ENCODE measurements at places on chromosomes 6 and 20.

- no peaks in the 10 kb centered on the region for H3K27me3 ChIP-seq
- no peaks in the 10 kb centered on the region for H3K4me1 ChIP-seq
- no peak overlapping the region for H3K27ac ChIP-seq
These were observed 8.8 kb upstream of the NHSL1 start for GRCh38 chr6:138507977-138508675.

- H3K27ac ChIP-seq = no peak within 1 kb of the TSS
- H3K27me3 ChIP-seq = peaks cover 84% of the 10 kb centered on the region
- no peaks in the 10 kb centered on the region for H3K36me3 ChIP-seq
- DNase-seq = no peak
- H3K4me1 ChIP-seq = no peaks in the 10 kb centered on the region
These were observed at the start of gene PHACTR3 for GRCh38 chr20:59603781-59604541. TSS of gene PHACTR3 (plus strand) at chr20:59604540. CDS start at chr20:59605015, 475 bp downstream.

DNA sequence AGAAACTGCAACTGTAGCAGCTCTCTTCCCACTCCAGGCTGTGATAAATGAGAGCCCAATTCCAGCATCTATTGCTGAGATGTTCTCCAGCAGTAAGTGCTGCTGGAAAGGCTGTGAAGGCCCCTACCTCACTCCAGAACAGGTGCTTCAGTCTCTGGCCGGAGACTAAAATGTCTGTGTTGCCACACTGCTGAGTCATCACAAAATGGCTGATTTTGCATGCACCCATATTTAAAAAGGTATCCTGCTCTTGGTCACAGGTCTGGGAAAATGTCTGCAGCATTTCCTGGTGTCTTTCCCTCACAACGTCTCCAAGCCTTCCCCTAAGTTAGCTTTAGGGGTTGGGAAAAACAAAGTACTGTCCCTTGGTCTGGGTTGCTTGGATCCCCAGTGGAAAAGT lies 95.1 kb downstream of the TPBG start:
- no peak overlapping the region for H3K4me3 ChIP-seq
- peak overlapping the region; percentile 63 for H3K27ac ChIP-seq
- H3K36me3 ChIP-seq = no peaks in the 10 kb centered on the region
- DNase-seq = no peak
- no peaks in the 10 kb centered on the region for H3K27me3 ChIP-seq
- H3K4me1 ChIP-seq = peaks cover 25% of the 10 kb centered on the region

DNA sequence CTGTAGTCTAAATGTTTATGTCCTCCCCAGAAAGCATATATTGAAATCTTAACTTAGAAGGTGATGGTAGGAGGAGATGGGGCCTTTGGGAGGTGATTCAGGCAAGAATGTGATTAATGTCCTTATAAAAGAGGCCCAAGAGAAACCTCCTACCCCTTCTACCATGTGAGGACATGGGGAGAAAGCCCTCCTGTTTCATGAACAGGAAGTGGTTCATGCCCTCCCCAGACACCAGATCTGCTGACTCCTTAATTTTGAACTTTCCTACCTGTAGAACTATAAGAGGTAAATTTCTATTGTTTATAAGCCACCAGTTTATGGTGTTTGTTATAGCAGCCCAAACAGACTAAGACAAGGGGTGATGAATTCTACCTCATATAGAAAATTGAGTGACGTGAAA lies 8.7 kb upstream of the ECT2L start:
- H3K27me3 ChIP-seq = no peaks in the 10 kb centered on the region
- H3K4me3 ChIP-seq = no peak overlapping the region
- H3K4me1 ChIP-seq = no peaks in the 10 kb centered on the region
- no peak overlapping the region for H3K27ac ChIP-seq
- no peak for DNase-seq

DNA sequence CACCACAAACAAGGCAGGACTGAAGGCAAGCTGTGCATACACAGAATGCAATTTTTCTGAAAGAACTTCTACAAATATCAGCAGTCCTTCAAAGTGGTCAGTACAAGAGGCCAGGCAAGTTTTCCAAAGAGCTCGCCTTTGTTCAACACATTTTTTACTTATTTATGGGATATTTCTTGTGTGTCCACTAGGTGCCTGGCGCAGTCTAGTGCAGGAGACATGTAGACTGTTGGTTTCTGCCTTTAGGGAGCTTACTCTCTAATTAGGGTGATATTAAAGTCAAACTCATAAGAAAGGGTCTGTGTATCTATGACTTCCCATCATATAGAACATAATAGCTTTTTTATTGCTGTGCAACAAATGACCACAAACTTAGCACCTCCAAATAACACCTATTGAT lies 21.2 kb upstream of the VEGFA start:
- DNase-seq = no peak
- peaks cover 7% of the 10 kb centered on the region for H3K4me1 ChIP-seq
- no peak overlapping the region for H3K4me3 ChIP-seq
- no peaks in the 10 kb centered on the region for H3K36me3 ChIP-seq
- no peak overlapping the region for H3K27ac ChIP-seq

- no peak overlapping the region for H3K27ac ChIP-seq
- DNase-seq = no peak
- H3K4me3 ChIP-seq = no peak overlapping the region
- no peaks in the 10 kb centered on the region for H3K4me1 ChIP-seq
These were observed 119.9 kb upstream of the SLC22A16 start for GRCh38 chr6:110596354-110596753.

DNA sequence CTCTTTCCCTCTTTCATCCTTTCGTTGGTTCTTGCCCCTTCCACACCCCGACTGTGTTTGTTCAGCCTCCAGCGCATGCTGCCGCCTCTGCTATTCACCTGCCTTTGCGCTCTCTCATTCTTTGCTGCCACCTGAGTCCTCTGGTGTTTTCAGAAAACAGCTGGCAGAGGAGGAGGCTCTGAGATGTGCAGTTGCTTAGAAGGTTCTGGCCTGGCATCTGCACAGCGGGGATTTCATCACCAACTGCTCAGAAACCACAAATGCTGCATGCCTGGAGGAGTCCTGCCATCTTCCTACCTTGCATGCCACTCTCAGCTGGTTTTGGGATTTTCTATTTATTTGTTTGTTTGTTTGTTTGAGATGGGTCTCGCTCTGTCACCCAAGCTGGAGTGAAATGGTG lies 39.2 kb upstream of the CLDN20 start:
- H3K27ac ChIP-seq = peak overlapping the region; percentile 92
- H3K4me1 ChIP-seq = peaks cover 25% of the 10 kb centered on the region
- H3K36me3 ChIP-seq = no peaks in the 10 kb centered on the region
- DNase-seq = no peak

- no peak overlapping the region for H3K27ac ChIP-seq
- no peaks in the 10 kb centered on the region for H3K27me3 ChIP-seq
- no peak for DNase-seq
- no peak overlapping the region for H3K4me3 ChIP-seq
These were observed 608.6 kb downstream of the COL12A1 start for GRCh38 chr6:74597266-74597665.

All from PC-9 (cell line).